ENCODE measurements at places on chromosomes 13 and 19.

GRCh38 chr13:35630551-35631275 lies 154.2 kb upstream of the MAB21L1 start:
- no peak for DNase-seq

DNA sequence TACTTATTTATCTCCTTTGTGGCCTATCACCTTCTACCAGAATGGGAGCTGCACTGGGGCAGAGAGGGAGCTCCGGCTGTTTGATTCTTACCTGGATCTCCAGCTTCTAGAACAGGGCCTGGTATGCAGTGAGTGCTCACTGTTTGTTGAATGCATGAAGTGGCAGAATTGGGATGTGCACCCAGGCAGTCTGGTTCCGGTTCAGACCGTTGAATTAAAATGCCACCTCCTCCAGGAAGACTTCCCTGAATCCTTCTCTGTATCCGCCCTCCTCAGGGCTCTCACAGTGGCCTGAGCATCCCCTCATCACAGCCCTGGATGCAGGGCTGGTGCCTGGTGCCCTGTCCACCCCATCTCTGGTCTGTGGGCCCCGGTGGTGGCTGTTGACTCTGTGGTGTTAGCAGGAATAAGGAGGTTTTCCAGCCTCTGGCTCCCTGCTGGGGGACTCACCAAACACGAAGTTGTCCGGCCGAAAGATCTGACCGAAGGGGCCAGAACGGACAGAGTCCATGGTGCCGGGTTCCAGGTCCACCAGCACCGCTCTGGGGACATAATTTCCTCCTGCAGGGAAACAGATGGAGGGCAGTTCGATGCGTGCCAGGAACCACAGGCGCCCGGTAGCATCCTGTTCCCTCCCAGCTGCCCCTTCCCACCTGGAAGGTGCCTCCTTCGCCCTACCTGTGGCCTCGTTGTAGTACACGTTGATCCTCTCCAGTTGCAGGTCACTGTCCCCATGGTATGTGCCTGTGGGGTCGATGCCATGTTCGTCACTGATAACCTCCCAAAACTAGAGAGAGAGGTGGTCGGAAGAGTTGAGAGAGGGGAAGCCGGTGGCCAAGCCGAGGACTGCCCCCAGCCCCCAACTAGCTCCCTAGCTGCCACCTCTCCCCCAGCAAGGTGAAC lies 1.0 kb downstream of the TUBB4A start:
- no peak for DNase-seq

DNA sequence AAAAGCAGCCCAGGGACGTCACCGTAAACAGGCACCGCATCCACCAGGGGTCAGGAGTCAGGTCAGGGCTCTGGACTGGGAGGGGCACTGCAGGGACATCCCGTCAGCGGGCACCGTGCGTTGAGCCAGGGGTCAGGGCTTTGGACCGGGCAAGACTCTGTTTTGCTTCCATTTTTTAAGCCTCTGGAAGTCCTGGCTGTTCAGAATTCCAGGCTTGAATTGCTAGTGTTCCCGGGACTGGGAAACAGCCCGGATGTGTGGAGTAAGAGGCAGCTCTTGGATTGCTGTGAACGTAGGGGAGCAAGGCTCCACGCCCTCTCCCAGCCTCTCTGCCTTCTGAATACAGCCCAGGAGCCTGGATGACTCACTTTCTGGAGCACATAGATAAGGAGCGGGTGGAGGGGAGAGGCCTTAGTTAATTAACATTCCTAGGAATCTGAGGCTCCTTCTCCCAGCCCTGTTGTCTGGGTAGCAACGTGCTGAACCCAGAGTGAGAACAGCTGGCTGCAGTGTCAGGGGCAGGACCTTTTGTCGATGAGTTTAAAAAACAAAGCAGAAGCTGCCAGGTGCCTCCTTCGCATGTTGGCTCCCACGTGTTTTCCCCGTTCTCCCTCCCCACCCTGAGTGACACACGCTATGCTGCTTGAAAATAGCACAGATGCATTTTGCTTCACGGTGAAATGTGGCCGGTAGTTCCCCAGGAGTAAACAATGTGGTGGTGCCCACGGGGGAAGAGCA lies 21.9 kb downstream of the ATP11A start:
- no peak for DNase-seq

DNA sequence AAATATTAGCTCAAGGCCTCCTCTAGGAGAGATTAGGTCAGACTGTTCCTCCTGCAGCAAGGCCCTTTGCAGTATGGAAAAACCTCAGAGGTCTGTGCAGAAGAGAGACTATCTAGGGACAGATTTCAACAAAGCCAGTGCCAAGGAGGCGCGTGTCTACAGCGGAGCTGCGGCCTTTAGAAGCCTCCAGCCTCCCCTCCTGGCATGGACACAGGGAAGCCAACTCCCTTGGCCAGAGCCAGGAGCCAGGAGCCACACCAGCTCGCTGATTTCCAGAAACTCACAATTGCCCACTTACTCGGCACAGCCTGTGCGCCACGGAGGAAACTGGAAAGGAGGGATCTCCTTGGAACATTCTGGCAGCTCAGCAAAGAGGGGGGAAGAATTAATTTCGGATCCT lies 63.4 kb downstream of the INSR start:
- no peak for DNase-seq

DNA sequence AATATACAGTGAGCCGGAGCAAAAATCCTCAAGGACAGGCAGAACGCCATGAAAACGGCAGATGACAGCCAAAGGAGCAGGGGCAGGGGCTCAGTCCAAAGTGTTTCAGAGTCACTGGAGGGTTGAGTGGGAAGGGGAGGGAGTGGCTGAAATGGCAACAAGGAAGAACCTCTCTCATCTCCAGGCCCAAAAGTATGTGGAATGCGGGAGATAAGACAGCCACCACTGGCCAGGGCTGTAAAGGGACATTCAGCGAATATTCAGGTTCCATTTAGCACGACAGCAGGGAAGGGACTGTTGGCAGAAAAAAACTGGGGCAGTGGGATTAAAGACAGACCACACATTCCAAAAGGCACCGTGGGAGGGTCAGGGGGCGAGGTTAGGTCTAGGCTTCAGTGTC lies 48.4 kb downstream of the USPL1 start:
- no peak for DNase-seq

DNA sequence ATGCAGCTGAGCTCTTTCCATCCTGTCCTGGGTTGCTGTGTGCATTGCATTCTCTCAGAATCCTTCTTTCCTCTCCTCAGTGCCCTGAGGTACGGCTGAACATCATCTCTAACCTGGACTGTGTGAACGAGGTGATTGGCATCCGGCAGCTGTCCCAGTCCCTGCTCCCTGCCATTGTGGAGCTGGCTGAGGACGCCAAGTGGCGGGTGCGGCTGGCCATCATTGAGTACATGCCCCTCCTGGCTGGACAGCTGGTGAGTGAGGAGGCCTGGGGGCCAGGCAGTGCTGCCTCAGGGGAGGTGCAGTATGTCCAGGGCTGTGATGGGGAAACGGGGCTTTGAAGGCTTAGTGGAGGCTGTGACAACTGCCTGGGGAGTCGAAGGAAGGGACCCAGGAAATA lies 29.8 kb downstream of the PPP2R1A start:
- no peak for DNase-seq

GRCh38 chr19:28737021-28737895 lies 475.7 kb downstream of the UQCRFS1 start:
- no peak for DNase-seq

DNA sequence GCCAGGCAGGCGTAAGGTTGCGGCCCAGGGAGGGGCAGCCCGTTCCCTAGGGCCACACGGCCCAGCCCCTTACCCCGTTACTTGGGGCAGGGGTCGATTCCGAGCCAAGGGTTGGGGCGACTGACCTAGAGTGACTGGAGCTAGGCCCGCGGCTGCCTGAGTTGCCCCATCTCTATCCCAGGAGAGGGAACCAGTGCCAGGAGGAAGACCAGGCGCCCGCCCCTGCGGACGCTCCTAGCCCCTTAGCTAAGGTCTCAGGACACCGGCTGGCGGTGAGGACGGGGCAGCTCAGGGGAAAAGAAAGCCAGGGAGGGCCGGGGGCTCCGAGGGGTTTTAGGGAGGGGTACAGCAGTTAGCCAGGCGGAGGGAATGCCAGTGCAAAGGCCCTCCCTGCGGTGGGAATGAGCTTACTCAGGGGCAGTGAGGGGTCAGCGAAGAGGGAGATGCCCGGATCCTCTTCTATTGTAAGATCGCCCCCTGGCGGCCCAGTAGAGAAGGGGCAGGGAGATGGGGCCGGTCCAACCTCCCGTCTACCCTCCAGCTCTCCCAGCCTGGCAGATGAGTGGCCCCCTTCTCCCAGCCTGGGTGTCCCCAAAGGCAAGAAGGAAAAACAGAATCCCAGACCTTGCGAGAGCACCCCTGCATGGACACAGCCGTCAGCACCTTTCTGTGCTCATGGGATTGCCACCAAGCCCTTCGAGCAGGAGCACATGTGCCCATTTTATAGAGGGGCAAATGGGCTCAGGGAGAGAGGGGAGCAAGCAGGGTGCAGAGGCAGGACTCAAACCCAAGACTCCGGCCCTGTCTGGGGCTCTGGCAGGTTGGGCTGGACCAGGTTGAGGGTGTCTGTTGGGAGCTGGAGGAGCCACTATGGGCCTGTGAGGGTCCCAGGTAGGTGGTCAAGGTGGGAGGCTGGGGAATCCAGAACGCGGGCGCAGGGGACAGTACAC lies 16.3 kb downstream of the CILP2 start:
- peak; percentile 36 for DNase-seq

DNA sequence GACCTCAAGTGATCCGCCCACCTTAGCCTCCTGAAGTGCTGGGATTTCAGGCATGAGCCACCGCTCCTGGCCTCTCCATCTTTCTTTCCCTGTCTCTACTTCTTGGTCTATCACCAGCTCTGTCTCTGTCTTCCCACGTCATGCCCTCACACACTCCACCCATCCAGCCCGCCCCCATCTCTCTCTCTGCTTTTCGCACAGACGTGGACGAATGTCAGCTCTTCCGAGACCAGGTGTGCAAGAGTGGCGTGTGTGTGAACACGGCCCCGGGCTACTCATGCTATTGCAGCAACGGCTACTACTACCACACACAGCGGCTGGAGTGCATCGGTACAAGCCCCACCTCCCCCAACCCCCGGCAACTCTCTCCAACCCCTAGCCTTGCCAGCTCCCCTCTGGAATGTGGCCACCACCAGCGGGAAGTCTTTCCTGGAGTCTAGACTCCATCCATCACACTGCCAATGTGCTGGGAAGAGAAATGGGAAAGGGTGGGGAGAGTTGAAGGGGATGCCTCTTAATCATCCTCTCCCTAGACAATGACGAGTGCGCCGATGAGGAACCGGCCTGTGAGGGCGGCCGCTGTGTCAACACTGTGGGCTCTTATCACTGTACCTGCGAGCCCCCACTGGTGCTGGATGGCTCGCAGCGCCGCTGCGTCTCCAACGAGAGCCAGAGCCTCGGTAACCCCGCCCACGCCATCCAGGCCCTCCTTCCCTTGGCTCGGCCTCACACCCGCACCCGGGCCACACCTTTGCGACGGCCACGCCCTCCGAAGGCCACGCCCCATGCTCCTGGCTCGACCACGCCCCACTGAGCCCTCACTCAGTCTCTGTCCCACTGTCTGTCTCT lies 22.5 kb downstream of the LTBP4 start:
- DNase-seq = no peak

DNA sequence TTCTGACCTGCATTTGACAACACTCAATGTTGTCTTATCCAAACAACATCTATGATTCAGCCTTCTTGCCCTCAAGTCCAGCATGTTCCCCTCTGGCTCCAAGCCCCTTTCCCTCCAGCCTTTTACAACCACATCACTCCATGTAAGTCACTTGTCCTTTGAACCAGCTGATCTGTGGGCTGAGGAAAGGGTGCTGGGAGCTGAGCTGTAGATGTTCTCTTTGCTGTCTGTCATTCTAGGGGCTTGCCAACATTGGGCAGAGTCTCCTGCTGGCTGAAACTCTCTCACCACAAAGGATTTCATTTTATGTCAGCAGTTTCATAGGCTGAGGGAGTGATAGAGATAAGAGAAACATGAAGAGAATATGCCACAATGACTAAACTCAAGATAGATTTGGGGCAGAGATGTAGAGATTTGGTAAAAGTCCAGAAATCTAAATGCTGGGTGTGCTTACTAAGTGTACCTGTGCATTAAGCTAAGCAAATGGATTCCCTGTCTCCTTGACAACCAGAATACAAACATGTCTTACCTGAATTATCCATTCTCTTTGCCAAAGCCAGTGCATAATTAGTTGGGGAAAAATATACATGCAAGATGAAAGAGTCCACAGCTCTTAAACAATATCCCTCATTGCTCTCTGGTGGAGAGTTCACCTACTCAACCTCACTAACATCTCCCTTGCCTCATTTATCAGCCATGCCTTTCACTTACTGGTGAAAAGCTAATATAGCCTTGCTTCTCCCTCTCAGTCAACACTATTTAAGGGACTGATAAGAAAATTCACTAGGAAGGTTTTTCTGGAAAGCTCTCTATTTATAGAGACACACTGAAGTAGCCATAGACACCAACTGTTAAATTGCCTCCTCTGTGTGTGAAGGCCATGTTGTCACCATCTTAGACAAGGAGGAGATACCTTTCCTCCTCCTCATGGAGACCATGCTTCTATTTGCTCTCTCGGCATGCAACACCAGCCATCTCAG lies 175.5 kb upstream of the SERP2 start:
- DNase-seq = no peak

DNA sequence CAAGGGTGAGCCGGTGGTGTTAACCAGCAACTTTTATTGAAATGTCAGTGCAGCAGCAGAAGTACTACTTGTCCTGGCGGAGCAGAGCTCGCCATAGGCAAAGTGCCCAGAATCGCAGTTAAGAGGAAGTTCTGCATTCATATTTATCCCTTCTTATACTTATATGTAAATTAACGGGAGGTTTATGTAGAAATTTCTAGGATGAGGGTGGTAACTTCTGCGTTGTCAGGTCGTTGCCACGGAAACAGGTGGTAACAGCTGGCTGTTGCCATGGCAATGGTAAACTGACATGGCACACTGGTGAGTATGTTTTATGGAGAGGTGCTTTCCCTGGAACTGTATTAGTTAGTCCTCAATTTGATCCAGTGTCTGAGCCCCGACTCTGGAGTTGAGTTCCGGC lies 2494.9 kb upstream of the PCDH20 start:
- no peak for DNase-seq

- no peak for DNase-seq
These were observed 327.6 kb downstream of the FGF9 start for GRCh38 chr13:21998279-21998990.

DNA sequence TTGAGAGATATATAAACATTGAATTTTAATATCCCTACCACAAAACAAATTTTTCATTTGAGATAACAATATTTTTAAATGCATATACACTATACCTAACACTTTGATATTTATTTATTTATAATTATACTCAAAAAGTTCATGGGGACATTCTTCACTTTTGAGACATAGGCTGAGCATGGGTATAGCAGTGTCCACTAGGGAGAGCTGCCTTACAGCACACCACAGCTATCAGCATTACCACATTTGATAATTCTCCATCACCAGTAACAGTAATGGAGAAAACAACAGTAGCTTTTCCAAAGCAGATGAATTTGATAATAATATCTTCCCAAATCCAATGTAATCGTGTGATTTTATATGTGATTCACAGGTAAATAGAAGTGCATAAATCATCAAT lies 626.1 kb downstream of the DACH1 start:
- DNase-seq = no peak
